Fibroblast of the conjunctiva (primary cell): ENCODE measurements at places on chromosomes 4 and X.

DNA sequence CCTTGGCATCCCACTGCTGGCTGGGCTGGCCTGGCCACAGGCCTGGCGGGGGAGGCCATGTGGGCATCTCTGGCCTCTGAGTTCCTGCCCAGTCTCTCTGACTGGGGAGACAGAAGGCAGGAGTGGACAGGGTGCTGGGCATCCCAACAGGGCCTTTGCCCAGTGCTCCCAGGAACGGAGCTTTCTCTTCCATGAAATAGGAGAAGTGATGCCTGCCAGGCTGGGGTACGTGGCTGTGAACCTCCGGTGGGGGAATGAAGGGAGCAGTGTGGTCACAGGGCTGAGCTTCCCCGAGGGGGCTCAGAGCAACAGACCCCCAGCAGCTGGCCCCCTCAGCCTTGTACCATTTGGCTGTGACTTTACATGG, 40.4 kb upstream of the HMX1 start:
- DNase-seq, result no peak

- DNase-seq, result no peak
Measured at GRCh38 chr4:41709844-41710481, 38.6 kb downstream of the PHOX2B start.

- no peak for DNase-seq
Measured at GRCh38 chr4:79651456-79651855, 243.4 kb upstream of the GK2 start.

DNA sequence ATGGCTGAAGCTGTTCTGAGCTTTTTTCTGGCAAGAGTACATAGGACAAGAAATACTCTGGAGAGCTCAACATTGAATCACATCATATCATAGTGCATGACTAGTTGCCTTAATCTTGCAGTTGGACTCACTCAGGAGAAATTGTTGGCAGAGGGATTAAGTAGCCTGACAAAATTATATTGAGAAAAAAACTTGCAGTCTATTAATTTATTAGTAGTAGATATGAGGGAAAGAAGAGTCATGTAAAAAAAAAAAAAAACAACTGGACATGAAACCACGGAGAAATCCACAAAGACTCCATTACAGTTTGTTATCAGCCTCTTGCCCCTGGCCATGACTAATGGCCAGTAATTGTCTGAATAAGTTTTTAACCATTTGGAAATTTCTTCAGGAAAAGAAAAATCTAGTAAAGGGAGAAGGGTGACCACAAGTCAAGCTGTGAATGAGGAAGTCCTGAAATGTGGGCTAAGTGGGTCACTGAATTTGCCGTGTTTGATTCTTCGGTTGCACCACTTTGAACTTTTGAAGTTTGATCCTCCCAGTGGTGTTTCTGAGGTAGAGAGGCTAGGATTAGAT, 45.6 kb downstream of the FHL1 start:
- no peak for DNase-seq

DNA sequence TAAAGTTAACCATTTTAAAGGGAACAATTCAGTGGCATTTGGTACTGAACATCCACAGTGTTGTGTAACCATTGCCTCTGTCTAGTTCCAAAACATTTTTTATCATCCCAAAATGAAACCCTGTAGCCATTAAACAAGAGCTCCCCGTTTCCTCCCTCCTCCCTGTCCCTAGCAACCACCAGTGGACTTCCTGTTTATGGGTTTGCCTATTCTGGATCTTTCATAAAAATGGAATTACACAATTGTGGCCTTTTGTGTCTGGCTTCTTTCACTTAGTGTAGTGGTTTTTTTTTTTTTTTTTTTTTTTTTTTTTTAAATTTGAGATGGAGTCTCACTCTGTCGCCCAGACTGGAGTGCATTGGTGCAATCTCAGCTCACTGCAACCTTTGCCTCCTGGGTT, 11.6 kb downstream of the RBMX2 start:
- DNase-seq, result no peak

GRCh38 chr4:114549638-114550037, 49.0 kb upstream of the UGT8 start:
- DNase-seq, result no peak
